Epithelial cell of umbilical artery (primary cell): ENCODE measurements at places on chromosomes 5 and 9. TPM values are rescaled to one million over a fixed set of nuclear protein-coding genes. Genes with fewer than 3 reads are reported as not detected.

WNT8A gene
- total RNA-seq, result not detected in 2 replicates

SPATA31A3 gene
- not detected in 2 replicates for total RNA-seq

ANKRD34B gene
- total RNA-seq, result not detected in 2 replicates

PCDHGB7 gene
- total RNA-seq, result 2.9 and 3.3 TPM in 2 replicates

ITGA1 gene
- 4.4 and 11.4 TPM in 2 replicates for total RNA-seq

TAF11L10 gene
- total RNA-seq, result not detected in 2 replicates

KCNN2 gene
- total RNA-seq, result 2.6 TPM in 1 of 2 replicates, not detected in the other

SOX30 gene
- not detected in 2 replicates for total RNA-seq

ISL1 gene
- 0.76 TPM in 1 of 2 replicates, not detected in the other for total RNA-seq

C7 gene
- total RNA-seq, result 0.32 and 0.61 TPM in 2 replicates

PCDHGA1 gene
- total RNA-seq, result under 0.01 and 0.32 TPM in 2 replicates

PCDHGA11 gene
- 5.3 and 5.8 TPM in 2 replicates for total RNA-seq

PLCXD3 gene
- under 0.01 TPM in 1 of 2 replicates, not detected in the other for total RNA-seq

LHX3 gene
- total RNA-seq, result not detected in 2 replicates

LCN10 gene
- not detected in 2 replicates for total RNA-seq

CCL27 gene
- total RNA-seq, result not detected in 2 replicates

SNAPC4 gene
- 9.0 and 12.3 TPM in 2 replicates for total RNA-seq

MRPS30 gene
- 68.9 and 78.3 TPM in 2 replicates for total RNA-seq

GRM6 gene
- total RNA-seq, result not detected in 2 replicates

SHISAL2B gene
- total RNA-seq, result not detected in 2 replicates

IFNA6 gene
- total RNA-seq, result not detected in 2 replicates

APBA1 gene
- 0.91 and 1.6 TPM in 2 replicates for total RNA-seq

TMEM252 gene
- not detected in 2 replicates for total RNA-seq

TLR4 gene
- 32.8 and 44.1 TPM in 2 replicates for total RNA-seq

PCDHB13 gene
- 0.15 and 0.65 TPM in 2 replicates for total RNA-seq

HDHD3 gene
- 7.8 and 8.8 TPM in 2 replicates for total RNA-seq

RBM27 gene
- total RNA-seq, result 20.1 and 28.0 TPM in 2 replicates

CNTNAP3 gene
- 5.8 and 13.0 TPM in 2 replicates for total RNA-seq

PRSS3 gene
- total RNA-seq, result 15.6 and 29.9 TPM in 2 replicates

IL6ST gene
- total RNA-seq, result 342 and 382 TPM in 2 replicates

CPEB4 gene
- total RNA-seq, result 9.0 and 10.4 TPM in 2 replicates

C9orf152 gene
- not detected in 2 replicates for total RNA-seq

SUSD1 gene
- 24.0 and 29.6 TPM in 2 replicates for total RNA-seq

SLC22A4 gene
- total RNA-seq, result 3.5 and 3.6 TPM in 2 replicates

MYOZ3 gene
- under 0.01 and 0.61 TPM in 2 replicates for total RNA-seq

TYRP1 gene
- 0.30 and 0.97 TPM in 2 replicates for total RNA-seq

LRRTM2 gene
- total RNA-seq, result under 0.01 and 3.0 TPM in 2 replicates

NME5 gene
- 0.65 and 1.1 TPM in 2 replicates for total RNA-seq

QRFP gene
- total RNA-seq, result not detected in 2 replicates

LRRC19 gene
- not detected in 2 replicates for total RNA-seq

HTR4 gene
- total RNA-seq, result not detected in 2 replicates

PLAC8L1 gene
- total RNA-seq, result not detected in 2 replicates

AGXT2 gene
- total RNA-seq, result not detected in 2 replicates

NIPSNAP3A gene
- 59.1 and 92.6 TPM in 2 replicates for total RNA-seq

PCDH1 gene
- 144 and 266 TPM in 2 replicates for total RNA-seq

KCNV2 gene
- total RNA-seq, result not detected in 2 replicates

DOCK8 gene
- total RNA-seq, result 0.46 and 1.3 TPM in 2 replicates

OR1J2 gene
- not detected in 2 replicates for total RNA-seq

AIF1L gene
- total RNA-seq, result 6.5 and 16.4 TPM in 2 replicates

LCN9 gene
- not detected in 2 replicates for total RNA-seq

GFI1B gene
- total RNA-seq, result not detected in 2 replicates

FOXD4L6 gene
- total RNA-seq, result 0.15 TPM in 1 of 2 replicates, not detected in the other

PCDHA13 gene
- total RNA-seq, result 0.15 TPM in 1 of 2 replicates, not detected in the other

ADAMTS12 gene
- total RNA-seq, result 0.32 and 0.46 TPM in 2 replicates

CD14 gene
- 1.2 and 1.6 TPM in 2 replicates for total RNA-seq

INSL6 gene
- total RNA-seq, result not detected in 2 replicates

SPINK4 gene
- total RNA-seq, result not detected in 2 replicates

SLC45A2 gene
- total RNA-seq, result not detected in 2 replicates

PRR16 gene
- 0.32 and 1.2 TPM in 2 replicates for total RNA-seq
